Renal cortical epithelial cell (primary cell): ENCODE measurements at places on chromosomes 11 and 22.
A peak's percentile ranks its signal among the peaks of the same experiment; 100 is the strongest.

DNA sequence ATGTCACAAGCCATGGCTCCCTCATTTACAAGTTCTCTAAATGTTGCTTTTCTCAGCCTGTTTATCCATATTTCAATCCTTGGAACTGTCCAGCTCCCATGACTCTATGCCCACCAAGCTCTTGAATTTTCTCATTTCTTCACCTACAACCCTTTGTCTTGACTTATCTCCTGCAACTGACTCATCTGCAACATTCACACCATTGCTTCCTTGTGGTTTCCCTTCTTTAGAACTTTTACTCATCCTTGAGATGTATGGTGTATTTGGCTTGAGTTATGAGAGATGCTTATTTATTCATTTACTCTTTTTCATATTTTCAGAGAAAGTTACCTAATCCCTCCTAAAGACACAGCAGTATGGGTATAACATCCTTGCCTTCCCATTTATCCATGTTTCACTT lies 18.8 kb downstream of the TRIM34 start:
- no peak for DNase-seq

- DNase-seq: no peak
Observed at GRCh38 chr11:77262803-77263202, 38.7 kb downstream of the GDPD4 start.

GRCh38 chr11:45454917-45455401 lies 168.8 kb upstream of the SYT13 start:
- no peak for DNase-seq

GRCh38 chr11:96464700-96465307 lies 75.0 kb downstream of the JRKL start:
- peak; percentile 85 for DNase-seq

- DNase-seq: no peak
Observed at GRCh38 chr11:69874178-69874983, 55.2 kb upstream of the FGF3 start.

DNA sequence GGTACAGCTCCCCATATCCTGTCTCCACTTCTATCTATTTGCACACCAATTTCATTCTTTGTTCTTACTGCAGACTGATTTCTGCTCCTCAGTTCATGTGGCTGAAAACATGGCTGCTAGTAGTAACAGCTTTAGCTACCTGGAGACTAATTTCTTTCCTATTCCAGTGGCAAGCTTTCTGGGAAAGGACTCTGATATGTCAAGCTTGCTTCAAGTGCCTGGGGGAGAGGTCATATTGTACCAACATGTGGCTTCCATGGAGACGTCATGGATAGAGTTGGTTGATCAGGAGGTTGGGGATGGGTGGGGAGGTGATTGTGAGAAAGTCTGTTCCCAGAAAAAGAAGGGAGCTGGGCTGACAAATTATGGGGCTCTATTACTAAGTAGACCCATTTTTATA lies 44.9 kb downstream of the ADM start:
- peak; percentile 49 for DNase-seq

DNA sequence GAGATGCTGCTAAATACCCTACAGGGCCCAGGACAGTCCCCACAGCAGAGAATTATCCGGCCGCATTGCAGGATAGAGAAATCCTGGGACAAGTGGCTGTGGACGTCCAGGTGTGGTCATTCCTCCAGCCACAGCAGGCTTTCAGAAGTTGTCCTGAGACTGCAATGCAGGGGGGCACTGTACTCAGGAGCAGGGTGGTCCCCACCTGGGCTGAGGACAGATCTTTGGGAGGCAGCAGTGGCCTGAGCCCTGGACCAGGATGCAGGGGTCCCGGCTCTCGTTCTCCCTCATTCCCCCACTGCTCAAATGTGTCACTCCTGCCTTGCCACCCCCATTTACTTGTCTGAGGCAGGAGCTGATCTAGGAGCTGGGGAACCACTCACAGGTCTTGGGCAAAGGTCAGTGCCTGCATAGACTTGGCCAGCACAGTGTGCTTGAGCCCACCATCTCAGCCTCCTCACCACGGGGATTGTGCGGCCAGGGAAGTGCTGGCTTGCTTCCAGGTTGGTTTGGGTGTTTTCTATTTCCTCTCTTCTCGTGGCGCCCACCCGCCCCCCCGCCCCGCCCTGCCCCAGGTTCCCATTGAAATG lies 15.3 kb downstream of the LINC01488 start:
- DNase-seq: no peak

GRCh38 chr22:30823015-30823370 lies 128.3 kb downstream of the OSBP2 start:
- no peak for DNase-seq

DNA sequence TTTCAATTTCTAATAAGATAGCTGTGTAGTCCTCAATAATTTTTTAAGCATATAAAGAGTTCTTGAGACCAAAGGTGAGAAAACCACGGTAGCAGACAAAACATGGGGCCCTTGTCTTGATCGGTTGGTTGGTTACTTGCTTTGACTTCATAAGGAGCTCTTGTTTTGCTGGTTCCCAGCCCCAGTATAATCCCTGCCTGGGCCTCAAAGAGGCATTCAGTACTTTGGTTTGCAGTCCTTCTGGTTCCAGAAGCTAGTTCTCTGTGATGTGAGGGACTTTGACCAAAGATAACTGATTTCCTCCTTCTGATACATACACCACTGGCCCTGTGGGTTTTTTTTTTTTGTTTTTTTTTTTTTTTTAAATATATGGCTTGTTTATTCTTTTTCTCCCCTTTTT lies 17.1 kb downstream of the MARK2 start:
- no peak for DNase-seq

DNA sequence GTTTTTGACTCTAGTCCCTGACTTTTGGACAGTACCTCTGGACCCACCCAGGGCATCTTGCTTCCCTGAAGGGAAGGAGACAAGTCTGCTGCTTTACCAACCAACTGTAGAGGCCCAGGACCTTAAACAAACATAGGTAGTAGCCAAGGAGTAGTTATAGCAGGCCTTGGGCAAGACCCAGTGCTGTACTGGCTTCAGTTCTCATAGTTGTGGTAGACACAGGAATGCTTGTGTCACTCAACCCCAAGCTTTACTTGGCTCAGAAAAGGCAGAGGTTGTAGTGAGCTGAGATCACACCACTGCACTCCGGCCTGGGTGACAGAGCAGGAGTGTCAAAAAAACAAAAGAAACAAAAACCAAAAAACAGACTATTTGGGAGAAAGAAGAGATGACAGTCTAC lies 21.3 kb upstream of the OR52M1 start:
- peak; percentile 56 for DNase-seq

DNA sequence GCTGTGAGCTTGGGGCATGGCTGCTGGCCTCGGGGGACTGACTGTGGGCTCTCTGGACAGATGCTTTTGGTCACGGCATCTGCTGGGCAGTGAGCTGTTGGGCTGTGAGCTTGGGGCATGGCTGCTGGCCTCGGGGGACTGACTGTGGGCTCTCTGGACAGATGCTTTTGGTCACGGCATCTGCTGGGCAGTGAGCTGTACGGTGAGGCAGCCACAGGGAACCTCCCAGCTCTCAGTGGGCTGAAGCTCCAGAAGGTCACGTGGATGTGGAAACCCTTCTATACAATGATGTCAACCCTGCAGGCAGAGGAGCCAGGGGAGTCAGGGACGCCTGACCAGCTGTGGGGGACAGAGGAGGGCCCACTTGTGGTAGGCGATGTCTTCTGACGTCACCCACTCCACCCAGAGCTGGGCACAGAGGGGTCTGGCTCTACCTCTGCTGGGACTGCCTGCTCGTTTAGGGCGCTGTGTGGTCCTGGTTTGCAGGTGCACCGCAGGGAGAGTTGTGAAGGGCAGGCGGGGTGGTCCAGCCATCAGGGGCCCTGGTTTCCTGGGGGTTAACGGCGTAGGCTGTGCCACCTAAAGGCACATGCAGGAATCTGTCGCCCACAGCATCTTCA lies 1331.3 kb downstream of the BRD1 start:
- DNase-seq: no peak

DNA sequence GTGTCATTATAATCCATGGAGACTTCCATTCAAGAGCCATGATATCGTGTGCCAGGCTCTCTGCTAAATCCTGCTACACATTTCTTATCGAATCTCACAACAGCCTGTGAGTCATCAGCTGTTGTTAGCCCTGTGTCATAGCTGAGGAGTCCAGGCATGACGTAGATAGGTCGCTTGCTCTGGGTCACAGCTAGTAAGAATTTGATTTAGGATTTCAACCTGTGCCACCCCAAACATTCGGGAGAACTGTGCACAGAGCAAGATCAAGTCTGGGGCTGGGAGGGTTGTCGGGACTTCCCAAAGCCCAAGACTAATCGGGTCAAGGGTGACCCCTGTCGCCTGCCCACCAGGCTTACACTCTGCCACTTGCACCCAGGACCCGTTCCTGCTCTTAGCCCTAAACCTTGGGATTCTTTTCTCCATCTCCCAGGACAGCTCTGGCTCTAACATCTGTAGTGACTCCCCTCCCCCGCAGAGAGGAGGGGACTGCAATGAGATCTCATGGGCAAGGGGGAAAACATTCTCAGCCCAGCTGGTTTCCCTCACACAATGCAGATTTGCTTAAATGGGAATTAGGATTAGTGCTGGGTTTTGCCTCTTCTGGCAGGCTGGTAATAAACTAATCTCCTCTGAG lies 34.3 kb downstream of the TSPAN18 start:
- DNase-seq: peak; percentile 88

GRCh38 chr11:108796551-108796950 lies 131.7 kb downstream of the DDX10 start:
- DNase-seq: no peak

GRCh38 chr22:24392218-24392931 lies 35.0 kb upstream of the ADORA2A start:
- DNase-seq: no peak

GRCh38 chr11:106309070-106309684 lies 231.7 kb downstream of the AASDHPPT start:
- DNase-seq: no peak

DNA sequence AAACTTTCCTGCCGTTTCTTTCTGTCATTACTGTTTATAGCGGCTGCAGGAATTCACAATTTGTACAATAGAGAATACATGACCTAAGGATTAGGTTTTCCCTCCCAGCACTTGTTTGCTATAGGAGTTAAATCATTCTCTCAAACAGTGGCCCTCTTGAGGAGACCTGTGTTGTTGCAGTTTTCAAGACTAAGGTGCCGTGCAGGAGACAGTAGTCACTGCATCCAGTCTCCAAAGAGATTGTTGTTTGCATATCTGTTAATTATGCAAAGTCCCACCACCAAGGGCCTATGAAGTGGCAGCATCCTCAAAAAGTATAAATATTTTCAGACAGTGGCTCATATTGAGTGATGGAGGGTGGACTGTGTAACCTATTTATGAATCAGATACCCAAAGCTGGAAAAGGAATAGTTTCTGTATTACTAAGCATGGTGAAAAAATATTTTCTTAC lies 2.3 kb downstream of the PRSS23 start:
- DNase-seq: peak; percentile 70

DNA sequence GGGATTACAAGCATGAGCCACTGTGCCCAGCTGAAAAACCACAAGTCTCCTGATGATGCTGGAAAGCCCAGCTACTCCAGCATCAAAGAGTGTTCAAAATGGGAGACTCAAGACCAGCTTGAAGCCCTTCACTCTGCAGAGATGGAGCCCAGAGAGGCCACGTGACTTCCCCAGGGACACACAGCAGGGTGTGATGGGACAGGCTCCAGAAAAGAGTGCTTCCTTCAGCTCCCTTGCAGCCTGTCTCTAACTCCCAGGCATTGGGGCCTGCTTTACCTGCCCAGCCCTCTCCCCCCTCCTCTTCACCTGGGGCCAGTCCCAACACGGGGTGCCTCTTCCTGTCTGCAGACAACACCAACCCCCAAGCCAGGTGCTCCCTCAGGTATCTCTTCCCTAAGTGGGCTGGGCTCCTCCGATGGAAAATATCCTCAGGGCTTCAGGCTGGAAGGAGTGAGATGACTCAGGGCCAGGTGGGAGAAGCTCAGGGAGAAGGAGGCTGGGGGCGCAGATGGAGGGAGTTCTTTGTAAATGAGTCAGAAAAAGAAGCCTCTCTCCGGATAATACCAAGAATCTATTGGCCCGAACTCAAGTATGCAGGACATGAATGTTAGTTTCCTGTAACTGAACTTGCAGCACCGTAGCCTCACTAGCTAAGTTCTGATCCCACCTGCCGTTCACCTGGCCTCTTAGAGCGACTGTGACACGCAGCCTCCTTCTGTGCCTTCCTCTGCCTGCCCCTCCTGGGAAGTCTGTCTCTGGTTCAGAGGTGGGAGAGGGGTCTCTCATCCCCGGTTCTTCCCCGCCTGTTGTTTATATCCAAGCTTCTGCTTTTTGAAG lies 326.6 kb downstream of the MN1 start:
- peak; percentile 96 for DNase-seq

- DNase-seq: peak; percentile 87
Observed at GRCh38 chr22:41001722-41002122, 50.5 kb downstream of the RBX1 start.

DNA sequence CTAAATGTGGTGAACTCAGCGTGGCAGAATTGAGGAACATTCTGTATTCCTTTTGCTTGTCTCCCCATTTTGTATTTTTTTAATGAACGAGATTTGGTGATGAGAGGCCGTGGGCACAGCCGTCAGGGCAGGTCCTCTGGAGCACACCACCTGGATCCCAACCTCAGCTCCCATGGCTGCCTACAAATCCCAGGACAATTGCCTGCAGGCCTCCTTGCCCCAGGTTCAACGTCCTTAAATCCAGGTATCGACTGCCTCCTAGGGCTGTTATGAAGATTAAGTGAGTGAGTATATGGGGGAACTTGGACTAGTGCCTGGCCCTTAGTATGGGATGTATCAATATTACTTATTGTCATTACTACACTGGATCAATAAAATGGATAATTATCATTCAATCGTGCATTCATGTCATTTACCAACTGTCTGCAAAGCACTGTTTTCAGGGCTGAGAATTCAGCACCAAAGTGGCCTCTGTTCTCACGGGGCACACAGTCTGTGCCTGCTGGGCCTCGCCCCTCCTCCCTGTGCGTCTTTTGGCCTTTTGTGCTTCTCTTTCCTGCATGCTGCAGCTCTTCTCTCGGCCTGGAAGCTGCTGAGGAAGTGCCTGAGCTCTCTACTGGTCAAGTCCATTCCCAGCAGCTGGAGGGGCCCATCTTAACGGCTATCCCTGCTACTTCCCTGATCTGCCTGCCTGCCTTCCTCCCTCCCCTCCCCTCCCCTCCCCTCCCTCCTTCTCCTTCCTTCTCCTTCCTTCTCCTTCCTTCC lies 1343.7 kb downstream of the BRD1 start:
- no peak for DNase-seq

- DNase-seq: no peak
Observed at GRCh38 chr11:123800036-123800435, 6.1 kb downstream of the OR6M1 start.

DNA sequence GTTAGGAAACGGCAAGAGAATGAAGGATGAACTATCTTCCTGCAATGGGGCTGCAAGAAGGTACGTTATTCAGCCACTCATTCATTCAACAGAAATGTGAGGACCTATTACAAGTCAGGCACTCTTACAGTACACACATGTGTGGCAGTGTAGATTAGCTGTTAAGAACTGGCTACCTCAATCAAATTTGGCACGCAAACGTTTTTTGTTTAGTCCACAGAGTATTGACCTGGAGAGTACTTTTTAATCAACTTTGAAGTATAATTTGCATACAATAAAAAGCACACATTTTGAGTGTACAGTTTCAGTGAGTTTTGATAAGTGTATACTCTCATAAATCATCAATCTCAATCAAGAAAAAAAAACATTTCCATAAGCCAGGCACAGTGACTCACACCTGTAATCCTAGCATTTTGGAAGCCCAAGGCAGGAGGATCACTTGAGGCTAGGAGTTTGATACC lies 24.2 kb downstream of the MRTFA start:
- no peak for DNase-seq

GRCh38 chr22:26756675-26757293 lies 99.4 kb downstream of the MIAT start:
- no peak for DNase-seq
